NCI-H2081 treated with DMSO at 0.1 percent for 48 hours (cell line): ENCODE measurements at places on chromosomes 1 and 21.

DNA sequence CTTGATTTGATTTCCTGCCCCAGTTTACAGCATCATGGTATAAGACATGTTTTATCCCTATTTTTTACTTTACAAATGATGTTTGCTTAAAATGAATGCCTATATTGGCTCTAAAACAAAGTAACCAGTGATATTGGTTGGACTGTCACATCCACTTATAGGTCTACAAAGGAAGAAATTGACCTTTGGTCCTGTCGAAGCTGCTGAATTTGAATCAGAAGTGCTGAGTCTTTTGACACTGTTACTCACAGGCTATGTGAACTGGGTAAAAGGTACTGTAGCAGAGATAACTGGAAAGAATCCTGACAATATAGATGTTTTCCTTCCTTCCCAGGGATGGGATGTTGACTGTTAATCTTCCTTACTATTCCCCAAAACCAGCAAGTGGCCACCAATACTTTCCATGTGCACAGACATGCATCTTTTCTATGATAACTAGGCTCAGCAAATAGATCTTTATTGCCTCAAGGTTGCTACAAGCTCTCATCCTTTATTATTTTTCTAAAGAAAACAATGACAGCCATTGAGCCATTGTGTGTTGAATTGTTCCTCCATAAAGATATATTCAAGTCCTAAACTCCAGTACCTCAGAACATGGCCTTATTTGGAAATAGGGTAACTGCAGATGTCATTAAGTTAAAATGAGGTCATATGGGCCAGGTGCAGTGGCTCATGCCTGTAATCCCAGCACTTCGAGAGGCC lies 175.9 kb upstream of the NR5A2 start:
- no peak for DNase-seq

DNA sequence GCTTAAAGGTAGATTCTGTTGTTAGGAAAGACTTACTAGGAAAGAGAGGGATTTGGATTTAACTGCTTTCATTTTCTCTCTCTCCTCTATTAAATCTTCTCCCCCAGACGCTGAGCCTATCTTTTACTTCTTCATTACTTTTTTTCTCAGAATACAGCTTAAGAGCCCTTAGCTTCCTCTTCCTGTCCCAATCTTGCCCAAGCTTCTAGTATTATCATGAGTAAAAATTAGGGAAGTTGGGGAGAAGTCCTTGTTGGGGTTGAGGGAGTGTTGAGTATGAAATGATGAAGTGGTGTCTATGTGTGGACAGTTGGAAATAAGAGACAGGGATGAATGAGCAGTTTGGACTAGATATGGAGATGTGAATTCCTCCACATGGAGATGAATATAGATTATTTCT lies 35.0 kb downstream of the ACP6 start:
- no peak for DNase-seq

GRCh38 chr1:181296180-181296579 lies 187.1 kb upstream of the CACNA1E start:
- no peak for DNase-seq

DNA sequence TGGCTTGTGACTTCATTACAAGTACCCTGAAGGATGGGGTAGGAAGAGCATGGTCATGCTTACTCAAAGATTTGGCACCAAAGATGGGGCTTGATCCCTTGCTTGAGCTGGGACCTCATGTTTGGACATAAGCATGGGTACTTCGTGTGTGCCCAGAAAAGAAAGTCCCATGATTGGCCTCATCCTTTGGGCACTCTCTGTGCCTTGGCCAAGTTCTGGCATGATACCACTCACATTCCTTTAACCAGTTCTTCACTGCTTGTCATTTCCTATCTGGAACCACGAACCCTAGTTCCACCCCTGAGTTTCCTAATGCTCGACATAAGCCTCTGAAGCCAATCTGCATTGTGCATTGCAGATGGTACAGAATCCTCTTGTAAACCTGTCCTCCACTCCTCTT lies 107.0 kb downstream of the NAV1 start:
- no peak for DNase-seq

DNA sequence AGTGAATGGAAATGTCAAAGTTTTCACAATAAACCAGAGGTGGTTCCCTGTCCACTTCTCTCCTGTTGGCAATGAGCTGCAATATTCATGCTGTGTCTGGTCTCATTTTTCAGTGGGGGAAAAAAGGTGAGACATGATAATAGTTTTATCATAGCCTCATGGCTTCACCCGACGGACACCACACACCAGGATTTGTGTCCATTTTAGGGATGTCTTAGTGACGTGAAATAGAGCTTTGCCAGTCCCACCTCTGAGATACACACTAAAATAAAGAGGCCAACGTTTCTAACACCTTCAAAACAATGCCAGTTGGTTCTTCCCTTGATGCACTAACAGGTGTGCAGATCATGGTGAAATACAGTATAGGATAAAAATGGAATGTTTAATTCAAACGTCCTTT lies 91.5 kb upstream of the TLR5 start:
- DNase-seq, result no peak

DNA sequence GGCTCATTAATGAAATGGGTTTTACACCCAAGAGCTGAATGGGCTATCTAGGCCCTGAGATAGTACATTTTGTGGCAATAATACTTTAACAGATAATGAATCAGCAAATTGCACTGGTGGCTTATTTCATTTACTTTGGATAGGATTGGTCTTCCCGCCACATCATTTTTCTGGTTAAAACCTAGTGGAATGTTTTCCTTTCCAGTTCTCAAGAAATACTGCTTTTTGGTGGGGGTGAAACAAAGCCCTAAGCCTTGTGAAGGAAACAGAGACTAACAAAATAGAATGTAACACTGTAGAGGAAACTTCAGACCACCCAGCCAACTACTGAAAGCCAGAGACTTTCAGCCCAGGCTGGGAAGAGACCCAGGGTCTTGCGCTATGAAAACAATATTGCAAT lies 172.2 kb downstream of the HHIPL2 start:
- no peak for DNase-seq

DNA sequence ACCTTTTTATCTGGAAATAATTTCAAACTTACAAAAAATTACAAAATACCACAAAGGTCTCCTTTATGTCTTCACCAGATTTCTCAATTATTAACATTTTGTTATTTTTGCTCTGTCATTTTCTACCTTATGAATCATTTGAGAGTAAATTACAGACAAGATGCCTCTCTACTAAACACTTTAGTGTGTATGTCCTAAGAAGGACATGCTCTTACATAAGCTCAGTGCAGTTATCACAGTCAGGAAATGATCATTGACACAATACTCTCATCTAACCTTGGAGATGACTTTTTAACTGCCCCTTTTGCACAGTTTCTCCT lies 378.9 kb upstream of the RUNX1 start:
- no peak for DNase-seq

GRCh38 chr1:51850420-51851223 lies 27.9 kb downstream of the NRDC start:
- peak; percentile 43 for DNase-seq
